Stimulated activated CD8-positive, alpha-beta memory T cell treated with anti-CD3 and anti-CD28 coated beads, Interleukin-15, amount 100 ng/mL, for 24 hours (primary cell): ENCODE measurements at places on chromosomes 4 and X.

DNA sequence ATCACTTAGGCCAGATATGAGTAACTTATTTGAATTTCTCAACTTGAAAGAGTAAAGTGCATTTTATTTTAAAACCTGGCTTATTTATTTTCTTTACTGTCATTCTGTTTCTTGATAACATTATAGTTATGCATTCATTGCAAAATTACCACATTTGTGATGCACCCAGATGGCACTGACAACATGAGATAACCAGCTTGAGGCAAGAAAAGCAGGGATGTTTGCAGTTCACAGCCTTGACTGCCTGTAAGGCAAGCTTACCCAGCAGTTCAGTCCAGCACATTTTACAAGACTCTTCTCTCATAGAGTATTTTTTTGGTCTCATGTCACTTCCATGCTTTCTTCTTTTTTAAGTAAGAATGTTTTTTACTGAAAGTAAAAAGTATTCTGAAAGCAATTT, 25.3 kb upstream of the EPGN start:
- DNase-seq = no peak

DNA sequence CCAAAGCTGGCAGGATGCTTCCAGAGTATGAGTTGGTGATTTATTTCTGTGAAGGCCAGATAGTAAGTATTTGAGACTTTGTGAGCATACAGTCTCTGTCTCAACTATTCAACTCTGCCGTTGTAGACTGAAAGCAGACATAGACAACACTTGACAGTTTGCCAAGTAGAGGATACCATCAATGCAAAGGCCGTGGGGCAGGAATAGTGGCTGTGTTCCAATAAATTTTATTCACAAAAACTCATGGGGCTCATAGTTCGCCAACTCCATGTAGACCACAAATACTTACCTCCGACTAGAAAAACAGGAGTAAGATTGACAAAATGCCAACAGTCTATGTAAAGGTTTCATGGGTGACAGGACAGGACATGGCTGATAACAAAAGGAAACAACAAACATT, 3.7 kb upstream of the PIR start:
- DNase-seq = no peak

- DNase-seq = no peak
Measured at GRCh38 chrX:38578167-38578566, 16.8 kb downstream of the TSPAN7 start.

GRCh38 chrX:43557792-43558191, 98.3 kb upstream of the MAOA start:
- DNase-seq = no peak

GRCh38 chr4:68719075-68719473, 48.6 kb upstream of the UGT2B15 start:
- DNase-seq = no peak

DNA sequence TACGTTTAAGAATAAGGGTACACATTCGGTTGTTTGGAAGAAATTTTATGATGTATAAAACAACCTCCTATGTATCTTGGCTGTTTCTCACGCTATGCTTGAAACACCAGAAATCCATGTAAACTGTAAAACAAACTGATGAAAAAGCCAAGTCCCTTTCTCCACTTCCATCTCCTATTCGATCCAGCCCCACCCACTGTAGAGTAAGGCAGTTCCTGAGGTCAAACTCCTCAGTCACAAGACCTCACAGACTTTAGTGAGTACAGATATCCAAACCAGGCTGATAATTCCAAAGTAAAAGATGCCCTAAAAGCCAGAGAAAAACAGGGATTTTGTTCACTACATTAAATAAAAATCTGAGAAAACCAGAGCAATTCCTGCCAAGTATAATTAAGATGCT, 45.6 kb downstream of the ARHGEF38 start:
- no peak for DNase-seq

DNA sequence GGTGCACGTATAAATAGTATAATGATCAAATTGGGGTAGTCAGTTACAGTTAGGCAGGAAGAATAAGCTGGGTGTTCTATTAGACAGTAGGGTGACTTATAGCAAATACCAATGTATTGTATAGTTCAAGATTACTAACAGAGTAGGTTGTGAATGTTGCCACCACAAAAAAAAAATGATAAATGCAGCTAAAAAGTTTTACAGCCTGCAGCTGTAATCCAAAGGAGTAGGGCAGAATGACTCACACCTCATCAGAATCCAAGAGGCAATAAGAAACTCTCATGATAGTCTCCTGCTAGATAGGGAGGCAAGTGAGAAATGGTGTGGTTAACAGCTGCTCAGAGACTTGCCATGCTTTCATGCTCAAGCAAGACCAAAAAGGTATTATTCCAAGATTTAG, 19.6 kb upstream of the TCEAL4 start:
- no peak for DNase-seq
